Osteocyte (in vitro differentiated cells): ENCODE measurements at places on chromosomes 3 and 15. TPM values are rescaled to one million over a fixed set of nuclear protein-coding genes. Genes with fewer than 3 reads are reported as not detected.
A peak's percentile ranks its signal among the peaks of the same experiment; 100 is the strongest.

Gene RARB
- 4.8 and 5.0 TPM in 2 replicates for total RNA-seq

Gene SLC22A13
- 0.99 and 1.2 TPM in 2 replicates for total RNA-seq

Gene GP9
- total RNA-seq = not detected in 2 replicates

Gene SPINK8
- not detected in 2 replicates for total RNA-seq

Gene NOX5
- total RNA-seq = not detected in 2 replicates

Gene CTXN2
- not detected in 2 replicates for total RNA-seq

Gene PCLAF
- total RNA-seq = 7.9 and 12.1 TPM in 2 replicates

Gene GPR149
- not detected in 2 replicates for total RNA-seq

Gene IQCH
- 1.2 and 2.0 TPM in 2 replicates for total RNA-seq

Gene FGF7
- 0.32 TPM in 1 of 2 replicates, not detected in the other for total RNA-seq

Gene SEMA3G
- total RNA-seq = not detected in 2 replicates

Gene GXYLT2
- total RNA-seq = 6.5 and 7.8 TPM in 2 replicates

- DNase-seq = no peak
Measured at GRCh38 chr3:65619451-65619881, 419.3 kb downstream of the MAGI1 start.

DNA sequence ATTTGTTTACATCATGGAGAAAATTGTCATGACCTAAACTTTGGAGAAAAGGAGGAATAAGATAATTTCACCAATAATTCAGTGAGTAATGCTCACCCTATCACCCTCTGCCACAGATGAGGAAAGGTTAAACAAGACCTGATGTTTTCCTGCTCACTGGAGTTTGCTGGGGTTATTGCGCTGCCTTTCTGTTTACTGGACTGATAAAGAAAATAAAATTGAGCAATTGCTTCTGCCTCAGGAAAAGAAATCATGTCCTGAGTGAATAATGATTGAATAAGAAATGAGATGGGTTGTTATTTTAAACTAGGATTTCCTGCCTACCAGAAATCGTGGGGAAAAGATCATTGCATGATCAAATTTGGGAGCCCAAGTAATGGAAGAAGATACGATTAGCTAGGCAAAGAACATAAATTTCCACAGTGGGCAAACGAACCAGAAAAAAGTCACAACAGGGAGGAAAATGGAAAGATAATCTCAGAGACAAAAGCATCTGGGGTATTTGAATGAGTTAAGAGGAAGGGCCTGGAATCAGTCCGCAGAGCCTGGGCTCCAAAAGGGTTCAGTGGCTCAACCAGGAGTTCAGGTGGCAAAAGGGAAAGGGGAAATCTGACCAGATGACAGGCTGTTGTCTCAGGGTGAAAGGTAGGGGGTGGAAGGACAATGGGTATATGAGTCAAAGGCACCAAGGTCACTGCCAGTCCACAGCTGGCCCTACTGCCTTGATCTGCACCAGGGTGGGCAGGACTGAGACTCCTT lies 146.8 kb downstream of the FAM43A start:
- DNase-seq = no peak

GRCh38 chr3:43163895-43164493 lies 58.1 kb upstream of the POMGNT2 start:
- peak; percentile 51 for DNase-seq

- no peak for DNase-seq
Measured at GRCh38 chr3:11131371-11131770, 22.9 kb upstream of the HRH1 start.

- peak; percentile 80 for DNase-seq
Measured at GRCh38 chr15:85744579-85744978, 50.1 kb downstream of the KLHL25 start.

- DNase-seq = no peak
Measured at GRCh38 chr3:87227835-87228144, 681 bp downstream of the CHMP2B start.

- DNase-seq = no peak
Measured at GRCh38 chr3:112011376-112011940, 12.7 kb downstream of the TAGLN3 start.

- DNase-seq = no peak
Measured at GRCh38 chr3:32498252-32498651, 4.4 kb downstream of the CMTM6 start.

GRCh38 chr15:57578288-57578900 lies 13.3 kb upstream of the MYZAP start:
- DNase-seq = no peak

- no peak for DNase-seq
Measured at GRCh38 chr3:149090907-149091306, 4.6 kb upstream of the HLTF start.

GRCh38 chr15:58523634-58524033 lies 91.8 kb downstream of the LIPC start:
- no peak for DNase-seq

- DNase-seq = no peak
Measured at GRCh38 chr3:152202976-152203626, 65.6 kb upstream of the MBNL1 start.

DNA sequence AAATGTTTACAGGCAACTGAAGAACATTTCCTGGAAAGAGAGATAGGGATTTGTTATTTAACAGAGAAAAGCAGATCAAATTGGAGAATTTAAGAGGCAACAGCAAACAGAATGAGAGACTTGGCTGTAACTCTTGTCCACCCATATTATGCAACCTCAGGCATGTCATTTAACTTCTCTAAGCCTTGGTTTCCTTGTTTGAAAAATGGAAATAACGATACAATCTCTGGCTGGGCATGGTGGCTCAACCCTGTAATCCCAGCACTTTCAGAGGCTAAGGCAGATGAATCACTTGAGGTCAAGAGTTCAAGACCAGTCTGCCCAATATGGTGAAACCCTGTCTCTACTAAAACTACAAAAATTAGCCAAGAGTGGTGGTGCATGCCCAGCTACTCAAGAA lies 23.7 kb downstream of the ARRDC4 start:
- no peak for DNase-seq

GRCh38 chr15:59940456-59940855 lies 63.7 kb upstream of the FOXB1 start:
- DNase-seq = no peak
